COLO829 (cell line): ENCODE measurements at places on chromosomes 12 and 14.

DNA sequence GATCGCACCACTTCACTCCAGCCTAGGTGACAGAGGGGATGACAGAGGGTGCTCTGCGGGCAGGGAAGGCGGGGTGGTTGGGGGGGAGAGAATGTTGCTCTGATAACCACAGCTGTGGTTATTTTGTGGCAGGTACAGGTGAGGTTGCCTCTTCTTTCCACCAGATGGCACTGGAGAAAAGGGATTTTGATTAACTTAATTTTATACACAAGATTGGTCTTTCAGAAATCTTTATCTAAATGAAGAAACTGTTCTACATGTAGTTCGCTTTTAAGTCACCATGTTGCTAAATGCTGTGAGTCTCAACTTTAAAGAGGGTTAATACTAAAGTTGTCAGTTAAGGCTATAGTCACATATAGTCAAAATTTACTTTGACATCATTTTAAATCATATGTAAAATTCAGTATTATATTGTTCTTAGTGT lies 25.7 kb downstream of the FGF23 start:
- no peak for DNase-seq

DNA sequence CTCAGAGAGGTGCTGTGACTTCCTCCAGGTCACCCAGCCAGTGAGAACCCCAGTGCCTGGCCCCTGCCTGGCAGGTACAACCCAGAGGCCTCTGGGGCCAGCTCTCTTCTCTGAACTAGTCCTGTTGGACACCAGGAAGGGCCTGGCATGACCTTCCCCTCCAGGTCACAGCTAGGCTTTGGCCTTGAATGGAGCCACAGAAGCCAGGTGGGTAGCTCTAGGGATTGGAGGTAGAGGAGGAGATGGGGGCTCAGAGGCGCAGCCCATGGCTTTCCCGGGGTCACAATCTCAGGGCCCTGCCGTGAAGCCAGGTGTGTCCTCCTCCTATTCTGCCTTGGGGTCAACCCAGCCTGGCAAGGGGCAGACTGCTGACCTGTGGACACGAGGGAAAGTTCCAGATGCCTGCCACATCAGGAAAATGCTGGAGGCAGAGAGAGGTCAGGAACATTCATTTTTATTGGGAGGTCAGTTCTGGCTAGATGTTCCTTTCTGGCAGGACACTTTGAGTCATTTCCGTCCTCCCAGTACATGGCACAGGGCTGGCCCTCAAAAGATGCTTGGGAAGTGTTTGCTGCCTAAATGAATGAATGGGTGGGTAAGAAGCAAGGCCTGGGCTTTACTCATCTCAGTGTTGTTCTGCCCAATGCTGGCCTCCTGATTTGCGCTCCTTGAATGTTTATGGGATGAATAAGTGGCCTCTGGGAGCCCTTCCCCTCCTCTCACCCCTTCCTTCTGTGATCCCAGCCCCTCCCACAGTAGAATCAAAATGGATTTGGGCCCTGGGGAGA lies 25.4 kb downstream of the FAM222A start:
- no peak for DNase-seq

DNA sequence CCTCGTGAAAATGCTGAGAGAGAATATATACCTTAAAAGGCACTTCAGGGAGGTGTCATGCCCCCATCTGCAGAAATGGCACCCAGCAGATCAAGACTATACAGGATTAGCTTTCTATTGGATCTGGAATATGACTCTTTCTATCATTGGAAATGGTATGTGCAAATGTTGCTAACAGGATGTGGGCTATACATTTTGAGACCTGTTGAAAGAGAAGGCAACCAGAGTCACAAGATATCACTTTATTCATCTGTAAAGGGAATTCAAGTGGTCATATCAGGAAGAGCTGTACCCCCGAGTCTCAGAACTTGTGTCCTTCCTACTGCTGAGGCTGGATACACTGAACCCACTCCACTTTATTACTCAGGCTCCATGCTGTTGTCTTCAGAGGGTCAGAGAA lies 46.1 kb upstream of the FRMD6 start:
- DNase-seq: no peak

GRCh38 chr12:30308010-30308717 lies 387.5 kb downstream of the IPO8 start:
- DNase-seq: no peak

GRCh38 chr12:14275886-14276285 lies 89.6 kb upstream of the ATF7IP start:
- DNase-seq: no peak

DNA sequence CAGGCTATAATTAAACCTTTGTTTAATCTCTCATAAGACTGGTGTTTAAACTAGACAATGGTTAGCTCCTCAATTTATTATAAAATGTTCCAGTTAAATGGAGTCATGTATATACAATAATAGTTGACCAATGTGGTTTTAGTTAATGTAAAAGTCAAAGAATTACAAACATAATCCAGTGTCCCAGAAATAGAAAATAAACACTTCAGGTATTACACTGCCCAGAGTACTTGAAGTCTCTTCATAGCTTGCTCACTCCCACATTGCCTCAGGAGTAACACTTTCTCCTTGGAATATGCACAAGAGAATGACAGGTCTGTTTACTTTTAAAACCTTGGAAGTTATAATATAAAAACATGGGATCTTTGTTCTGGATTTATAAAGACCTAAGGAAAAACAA lies 60.5 kb downstream of the SLC38A1 start:
- DNase-seq: no peak

- peak; percentile 77 for DNase-seq
Measured at GRCh38 chr12:89756585-89757398, 48.2 kb upstream of the ATP2B1 start.

- DNase-seq: no peak
Measured at GRCh38 chr12:34294671-34295365, 272.5 kb downstream of the ALG10 start.

GRCh38 chr12:125287155-125287847 lies 222.1 kb downstream of the AACS start:
- DNase-seq: no peak

DNA sequence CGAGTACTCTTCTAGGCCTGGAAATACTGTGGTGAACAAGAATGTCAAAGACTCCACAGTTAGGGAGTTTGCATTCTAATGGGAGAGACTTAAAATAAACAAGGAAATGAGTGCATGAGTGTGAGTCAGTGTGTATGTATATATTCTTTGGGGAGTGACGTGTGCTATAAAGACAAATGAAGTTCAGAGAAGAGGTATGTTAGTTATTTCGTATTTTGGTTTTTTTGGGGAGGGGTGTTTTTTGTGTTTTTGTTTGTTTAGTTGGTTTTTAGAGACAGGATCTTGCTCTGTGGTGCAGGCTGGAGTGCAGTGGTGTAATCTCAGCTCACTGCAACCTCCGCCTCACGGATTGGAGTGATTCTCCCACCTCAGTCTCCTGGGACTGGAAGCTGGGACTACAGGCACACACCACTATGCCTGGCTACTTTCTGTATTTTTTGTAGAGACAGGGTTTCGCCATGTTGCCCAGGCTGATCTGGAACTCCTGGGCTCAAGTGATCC lies 74.3 kb downstream of the SRGAP1 start:
- no peak for DNase-seq

GRCh38 chr12:123149501-123150274 lies 1.2 kb downstream of the PITPNM2 start:
- no peak for DNase-seq
